Naive thymus-derived CD4-positive, alpha-beta T cell (primary cell): ENCODE measurements at places on chromosomes 1 and 21. TPM values are rescaled to one million over a fixed set of nuclear protein-coding genes. Genes with fewer than 3 reads are reported as not detected.

The TCHH gene
- not detected for total RNA-seq

The RGS7 gene
- total RNA-seq = not detected in 2 replicates

The SLC30A10 gene
- not detected for total RNA-seq

The ANKRD45 gene
- not detected for total RNA-seq

The TMIGD3 gene
- not detected for total RNA-seq

The KDF1 gene
- 1.7 TPM for total RNA-seq

The ASCL5 gene
- 0.56 TPM for total RNA-seq

The KCNE2 gene
- total RNA-seq = not detected

DNA sequence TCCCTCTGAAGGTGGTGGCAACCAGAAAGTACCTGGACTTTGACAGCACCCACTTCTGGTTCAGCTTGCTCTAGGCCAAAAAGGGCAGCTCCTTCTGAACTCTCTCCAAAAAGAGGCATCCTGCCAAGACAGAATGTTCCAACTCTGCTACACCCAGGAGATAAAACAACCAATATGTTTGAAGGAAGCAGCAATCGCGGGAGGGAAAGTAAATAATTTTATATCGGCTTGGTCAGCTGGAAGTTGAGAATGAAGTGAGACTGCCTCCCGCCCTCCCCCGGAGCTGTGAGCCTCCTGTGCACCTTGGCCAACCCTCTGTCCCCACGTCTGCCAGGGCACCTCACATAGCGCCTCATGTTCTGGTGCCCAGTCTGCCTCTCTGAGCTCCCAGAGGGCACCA is 130.3 kb upstream of the ATP1A1 start:
- no peaks in the 10 kb centered on the region for H3K36me3 ChIP-seq
- H3K27me3 ChIP-seq = no peaks in the 10 kb centered on the region

DNA sequence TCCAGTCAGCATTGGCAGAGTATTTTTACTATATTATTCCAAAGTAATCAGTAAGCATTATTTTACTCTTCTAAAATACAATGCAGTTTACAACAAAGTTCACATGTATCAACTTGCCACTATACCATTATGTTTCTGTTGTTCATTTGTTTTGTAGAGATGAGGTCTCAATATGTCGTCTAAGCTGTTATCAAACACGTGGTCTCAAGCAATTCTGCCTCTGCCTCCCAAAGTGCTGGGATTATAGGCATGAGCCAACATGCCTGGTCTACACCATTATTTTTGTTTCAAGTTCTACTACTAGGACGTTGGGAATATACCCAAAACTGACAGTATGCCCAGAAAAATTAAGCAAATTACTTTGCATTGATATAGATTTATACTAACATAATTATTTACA is 19.8 kb downstream of the FAF1 start:
- no peaks in the 10 kb centered on the region for H3K27me3 ChIP-seq
- no peak overlapping the region for H3K4me3 ChIP-seq
- H3K4me1 ChIP-seq = no peaks in the 10 kb centered on the region
- no peak overlapping the region for H3K27ac ChIP-seq

DNA sequence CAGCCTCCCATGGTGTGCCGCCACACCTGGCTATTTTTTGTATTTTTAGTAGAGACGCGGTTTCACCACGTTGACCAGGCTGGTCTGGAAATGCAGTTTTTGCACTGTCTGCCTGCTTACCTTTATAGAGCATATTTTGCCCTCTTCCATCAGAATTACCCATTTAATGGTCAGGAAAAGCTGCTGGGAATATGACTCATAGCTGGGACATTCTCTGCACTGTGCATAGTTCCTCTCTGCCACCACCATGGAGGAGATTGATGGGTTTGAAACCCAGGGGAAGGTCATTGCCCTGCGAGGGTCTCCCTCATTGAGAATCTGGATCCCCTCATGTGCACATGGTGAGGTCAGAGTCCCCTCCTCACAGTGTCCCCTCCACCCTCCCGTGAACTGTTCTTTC is 32.1 kb downstream of the MX1 start:
- H3K27ac ChIP-seq = no peak overlapping the region
- DNase-seq = no peak

DNA sequence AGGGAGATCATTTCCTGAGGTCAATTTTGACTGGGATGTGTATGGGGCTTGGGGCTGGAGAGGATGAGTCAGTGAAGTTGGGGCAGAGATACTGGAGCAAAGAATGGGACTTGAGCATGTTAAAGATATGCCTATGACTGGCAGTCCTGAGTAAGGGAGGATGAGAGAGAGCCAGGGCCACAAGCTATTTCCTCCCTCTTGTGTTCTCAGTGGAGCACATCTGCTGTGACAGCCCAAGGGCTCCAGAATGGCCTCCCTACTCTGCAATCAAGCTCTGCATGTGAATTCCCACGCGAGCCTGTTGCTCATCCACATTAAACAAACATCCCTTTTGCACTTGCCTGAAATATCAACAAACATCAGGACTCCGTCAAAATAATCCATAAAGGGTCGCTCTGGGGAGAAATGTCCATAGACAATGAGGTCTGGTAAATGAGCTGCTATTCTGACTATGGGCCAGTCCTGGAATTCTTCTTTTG is 9.2 kb downstream of the ADCY10 start:
- no peak overlapping the region for H3K4me3 ChIP-seq
- H3K27me3 ChIP-seq = no peaks in the 10 kb centered on the region
- H3K36me3 ChIP-seq = no peaks in the 10 kb centered on the region
- no peaks in the 10 kb centered on the region for H3K4me1 ChIP-seq

DNA sequence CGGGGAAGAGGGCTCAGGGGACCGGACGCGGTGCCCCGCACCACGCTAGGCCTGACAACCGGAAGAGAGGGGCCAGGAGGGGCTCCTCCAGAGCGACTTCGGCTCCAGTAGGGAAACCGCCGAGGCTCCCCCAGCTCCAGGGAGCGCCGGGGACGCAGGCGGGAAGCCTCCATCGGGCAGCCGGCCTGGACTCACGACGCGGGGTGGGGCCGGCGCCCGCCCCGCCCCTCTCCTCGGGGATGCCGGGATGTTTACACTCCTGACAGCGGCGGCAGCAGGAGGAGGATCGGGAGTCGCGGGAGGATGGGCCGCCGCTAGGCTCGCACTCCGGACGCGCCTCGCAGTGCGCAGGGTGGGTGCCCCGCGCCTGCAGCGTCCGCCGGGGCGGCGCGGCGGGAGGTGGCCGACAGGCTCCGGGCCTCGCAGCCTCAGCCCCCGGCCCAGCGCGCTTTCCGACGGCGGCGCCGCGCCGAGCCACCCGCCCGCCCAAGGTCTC is at the start of gene NEK7:
TSS of gene NEK7 (plus strand) at position 254 of the 496 bp plus-strand sequence. CDS start 75,583 bp downstream, outside the sequence.
- peak; percentile 78 for DNase-seq
- H3K4me3 ChIP-seq = peak within 1 kb of the TSS; percentile 99
- H3K27ac ChIP-seq = peak within 1 kb of the TSS; percentile 96
- no peaks in the 10 kb centered on the region for H3K27me3 ChIP-seq

- H3K36me3 ChIP-seq = no peaks in the 10 kb centered on the region
- no peaks in the 10 kb centered on the region for H3K27me3 ChIP-seq
- H3K4me1 ChIP-seq = no peaks in the 10 kb centered on the region
- no peak for DNase-seq
Observed at GRCh38 chr1:54304518-54304917, 101.7 kb downstream of the SSBP3 start.

DNA sequence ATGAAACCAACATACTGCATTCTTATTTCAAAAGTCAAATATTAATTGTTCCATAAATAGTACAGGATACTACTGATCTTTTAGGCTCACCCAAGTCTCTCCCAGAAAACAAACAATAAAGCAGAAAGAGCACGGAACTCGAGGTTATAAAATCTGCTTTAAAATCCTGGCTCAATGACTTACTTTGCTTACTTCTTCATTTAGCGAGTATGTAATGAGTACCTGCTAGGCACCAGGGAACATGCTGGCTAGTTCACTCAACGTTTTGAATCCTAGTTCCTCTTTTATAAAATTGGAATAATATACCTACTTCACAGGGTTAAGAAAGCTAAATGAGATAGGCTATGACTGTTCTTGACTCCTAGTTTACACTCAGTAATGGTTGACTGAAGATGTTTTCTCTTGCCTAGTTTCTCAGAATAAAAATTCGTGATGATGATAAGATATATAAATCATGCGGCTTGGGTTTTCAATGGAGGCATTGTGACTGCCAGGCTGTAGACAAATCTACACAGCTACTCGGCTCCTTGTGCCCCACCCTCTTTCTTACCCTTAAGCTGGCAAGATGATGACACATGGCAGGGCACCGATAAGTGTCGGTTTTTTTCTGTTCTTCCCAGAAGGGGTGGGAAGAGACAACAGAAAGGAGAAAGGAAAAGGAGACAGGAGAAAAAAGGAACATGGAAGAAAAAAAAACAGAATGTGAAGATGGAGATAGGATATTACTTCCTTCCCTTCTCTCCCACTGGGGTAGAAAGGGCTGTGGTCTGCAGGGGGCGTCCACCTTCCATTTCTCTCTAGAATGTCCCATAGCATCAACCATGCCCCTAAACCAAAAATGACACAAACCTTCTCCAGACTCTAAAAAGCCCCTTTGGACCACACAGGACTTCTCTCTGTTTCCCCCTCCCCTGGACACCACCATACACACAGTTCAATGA is 507.1 kb downstream of the SMYD3 start:
- no peak overlapping the region for H3K4me3 ChIP-seq
- no peak overlapping the region for H3K27ac ChIP-seq
- no peaks in the 10 kb centered on the region for H3K27me3 ChIP-seq
- no peaks in the 10 kb centered on the region for H3K36me3 ChIP-seq

DNA sequence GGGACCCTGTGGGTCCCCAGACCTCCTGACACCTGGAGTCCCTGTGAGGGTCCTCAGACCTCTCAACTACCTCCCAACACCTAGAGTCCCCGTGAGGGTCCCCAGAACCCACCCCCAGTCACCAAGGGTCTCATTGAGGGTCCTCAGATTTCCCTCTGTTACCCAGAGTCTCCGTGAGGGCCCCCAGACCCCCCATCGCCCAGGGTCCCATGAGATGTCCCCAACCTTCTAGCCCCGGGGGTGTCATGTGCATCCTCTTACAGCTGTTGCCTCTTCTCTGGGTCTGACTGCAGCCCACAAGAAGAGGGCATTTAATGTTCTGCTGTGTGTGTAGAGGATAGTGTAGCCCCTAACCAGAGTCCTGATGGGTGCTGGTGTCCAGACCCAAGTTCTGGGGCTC is 2.0 kb upstream of the GJC2 start:
- H3K36me3 ChIP-seq = peaks cover 8% of the 10 kb centered on the region
- no peak overlapping the region for H3K4me3 ChIP-seq
- no peaks in the 10 kb centered on the region for H3K27me3 ChIP-seq
- DNase-seq = no peak
- H3K27ac ChIP-seq = no peak overlapping the region
- peaks cover 23% of the 10 kb centered on the region for H3K4me1 ChIP-seq

- H3K4me3 ChIP-seq = no peak overlapping the region
- H3K36me3 ChIP-seq = no peaks in the 10 kb centered on the region
- H3K4me1 ChIP-seq = peaks cover 27% of the 10 kb centered on the region
- H3K27me3 ChIP-seq = no peaks in the 10 kb centered on the region
- peak overlapping the region; percentile 90 for H3K27ac ChIP-seq
- DNase-seq = no peak
Observed at GRCh38 chr1:225883616-225884265, 1.6 kb upstream of the TMEM63A start.

DNA sequence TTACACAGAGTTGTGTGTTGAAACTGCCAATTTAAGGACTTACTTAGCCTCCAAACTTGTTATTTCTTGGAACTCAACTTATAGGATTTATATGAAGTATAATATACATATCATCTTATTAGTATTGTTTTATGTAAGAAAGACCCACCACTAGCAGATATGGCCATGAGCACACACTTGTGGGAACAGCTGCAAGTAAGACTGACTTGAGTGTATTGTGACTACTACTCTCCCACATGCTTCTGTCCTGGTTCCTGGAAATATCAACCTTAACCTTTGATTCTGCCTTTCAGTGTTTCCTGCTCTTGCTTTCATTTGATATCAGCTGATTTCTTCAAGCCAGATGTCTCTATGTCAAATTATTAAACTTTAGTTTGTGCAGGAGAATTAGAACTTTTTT is 175.3 kb downstream of the MAGI3 start:
- no peak overlapping the region for H3K4me3 ChIP-seq
- H3K36me3 ChIP-seq = no peaks in the 10 kb centered on the region
- no peaks in the 10 kb centered on the region for H3K4me1 ChIP-seq
- H3K27me3 ChIP-seq = no peaks in the 10 kb centered on the region

- H3K27me3 ChIP-seq = no peaks in the 10 kb centered on the region
- H3K4me3 ChIP-seq = no peak overlapping the region
- no peaks in the 10 kb centered on the region for H3K4me1 ChIP-seq
- DNase-seq = no peak
Observed at GRCh38 chr21:20086508-20086907, 911.7 kb upstream of the NCAM2 start.

GRCh38 chr1:56409112-56409691 is 170.2 kb downstream of the PLPP3 start:
- DNase-seq = no peak
- H3K4me1 ChIP-seq = no peaks in the 10 kb centered on the region
- no peaks in the 10 kb centered on the region for H3K27me3 ChIP-seq
- H3K36me3 ChIP-seq = no peaks in the 10 kb centered on the region
- no peak overlapping the region for H3K4me3 ChIP-seq

- H3K27me3 ChIP-seq = no peaks in the 10 kb centered on the region
- no peaks in the 10 kb centered on the region for H3K36me3 ChIP-seq
- no peak for DNase-seq
- H3K27ac ChIP-seq = no peak overlapping the region
- no peak overlapping the region for H3K4me3 ChIP-seq
- H3K4me1 ChIP-seq = no peaks in the 10 kb centered on the region
Observed at GRCh38 chr1:10353282-10353681, 45.6 kb upstream of the PGD start.

- no peak overlapping the region for H3K4me3 ChIP-seq
- no peak overlapping the region for H3K27ac ChIP-seq
- H3K4me1 ChIP-seq = no peaks in the 10 kb centered on the region
Observed at GRCh38 chr21:14752345-14752909, 206.3 kb upstream of the SAMSN1 start.
